ENCODE measurements at places on chromosomes 4 and X.

GRCh38 chrX:70092247-70092646 lies 30.0 kb downstream of the OTUD6A start:
- no peak for DNase-seq

- DNase-seq: no peak
Measured at GRCh38 chrX:31713120-31713519, 641.3 kb upstream of the FTHL17 start.

DNA sequence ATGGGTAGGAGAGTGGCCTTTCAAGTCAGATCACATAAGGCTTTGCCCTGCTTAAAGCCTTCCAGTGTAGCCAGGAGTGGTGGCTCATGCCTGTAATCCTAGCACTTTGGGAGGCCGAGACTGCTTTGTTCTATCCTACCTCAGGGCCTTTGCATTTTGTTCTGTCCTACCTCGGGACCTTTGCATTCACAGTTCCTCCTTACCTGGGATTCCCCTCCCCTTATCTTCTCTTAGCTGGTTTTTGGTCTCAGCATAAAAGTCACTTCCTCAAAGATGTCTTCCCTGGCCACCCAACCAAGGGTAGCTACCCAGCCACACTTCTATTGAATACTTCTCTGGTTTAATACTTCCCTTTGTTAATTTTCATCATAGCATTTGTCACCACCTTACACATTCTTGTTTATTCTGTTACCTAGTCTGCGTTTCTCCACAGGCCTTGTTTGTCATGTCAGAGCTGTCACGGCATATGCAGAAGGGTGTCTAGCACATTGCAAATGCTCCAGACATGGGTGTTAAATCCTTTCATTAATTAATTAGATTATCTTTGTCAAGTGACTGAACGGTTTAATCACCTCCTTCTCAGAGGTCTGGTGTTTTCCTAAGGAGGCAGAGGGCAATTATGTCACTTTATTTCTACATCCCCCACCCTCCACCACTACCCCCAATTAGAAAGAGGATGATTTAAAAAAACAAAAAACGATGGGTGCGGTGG lies 11.3 kb upstream of the SETD7 start:
- DNase-seq: no peak

DNA sequence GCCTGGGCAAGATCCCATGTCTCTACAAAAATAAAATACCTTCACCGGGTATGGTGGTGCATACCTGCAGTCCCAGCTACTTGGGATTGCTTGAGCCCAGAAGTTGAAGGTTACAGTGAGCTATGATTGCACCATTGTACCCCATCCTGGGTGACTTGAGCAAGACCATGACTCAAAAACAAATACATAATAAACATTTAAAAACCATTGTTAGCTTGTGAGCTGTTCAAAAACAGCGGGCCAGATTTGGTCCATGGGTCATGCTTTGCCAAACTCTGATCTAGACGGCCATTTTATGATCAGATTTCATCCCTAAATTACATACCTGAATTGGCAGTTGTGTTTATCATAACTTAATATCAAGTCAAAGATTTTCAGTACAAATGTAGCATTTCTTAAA lies 76.0 kb upstream of the GPM6B start:
- no peak for DNase-seq

- DNase-seq: no peak
Measured at GRCh38 chrX:39907964-39908661, 189.6 kb downstream of the BCOR start.

Measured in epithelial cell of prostate (primary cell).